ENCODE measurements at places on chromosomes 7 and 10.

- no peak for DNase-seq
Observed at GRCh38 chr10:3362394-3362793, 189.8 kb upstream of the PITRM1 start.

DNA sequence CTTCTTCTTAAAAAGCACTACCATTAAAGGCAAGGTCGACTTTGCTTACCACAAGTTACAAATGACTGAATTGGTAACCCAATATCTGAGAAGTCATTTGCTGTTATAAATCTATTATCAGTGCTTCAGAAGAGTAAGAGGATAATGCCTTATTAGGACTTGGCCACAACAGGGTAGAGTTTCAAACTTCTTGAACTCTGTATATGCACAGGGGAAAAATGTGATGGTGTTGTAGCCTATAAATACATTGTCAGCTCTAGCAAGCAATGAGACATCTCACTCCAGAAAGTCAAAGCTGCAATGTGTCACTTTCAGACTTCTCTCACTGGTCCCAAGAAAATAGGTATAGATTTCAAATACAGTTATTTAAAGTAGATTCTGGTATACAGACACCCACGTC, 9.3 kb downstream of the TFEC start:
- no peak for DNase-seq

DNA sequence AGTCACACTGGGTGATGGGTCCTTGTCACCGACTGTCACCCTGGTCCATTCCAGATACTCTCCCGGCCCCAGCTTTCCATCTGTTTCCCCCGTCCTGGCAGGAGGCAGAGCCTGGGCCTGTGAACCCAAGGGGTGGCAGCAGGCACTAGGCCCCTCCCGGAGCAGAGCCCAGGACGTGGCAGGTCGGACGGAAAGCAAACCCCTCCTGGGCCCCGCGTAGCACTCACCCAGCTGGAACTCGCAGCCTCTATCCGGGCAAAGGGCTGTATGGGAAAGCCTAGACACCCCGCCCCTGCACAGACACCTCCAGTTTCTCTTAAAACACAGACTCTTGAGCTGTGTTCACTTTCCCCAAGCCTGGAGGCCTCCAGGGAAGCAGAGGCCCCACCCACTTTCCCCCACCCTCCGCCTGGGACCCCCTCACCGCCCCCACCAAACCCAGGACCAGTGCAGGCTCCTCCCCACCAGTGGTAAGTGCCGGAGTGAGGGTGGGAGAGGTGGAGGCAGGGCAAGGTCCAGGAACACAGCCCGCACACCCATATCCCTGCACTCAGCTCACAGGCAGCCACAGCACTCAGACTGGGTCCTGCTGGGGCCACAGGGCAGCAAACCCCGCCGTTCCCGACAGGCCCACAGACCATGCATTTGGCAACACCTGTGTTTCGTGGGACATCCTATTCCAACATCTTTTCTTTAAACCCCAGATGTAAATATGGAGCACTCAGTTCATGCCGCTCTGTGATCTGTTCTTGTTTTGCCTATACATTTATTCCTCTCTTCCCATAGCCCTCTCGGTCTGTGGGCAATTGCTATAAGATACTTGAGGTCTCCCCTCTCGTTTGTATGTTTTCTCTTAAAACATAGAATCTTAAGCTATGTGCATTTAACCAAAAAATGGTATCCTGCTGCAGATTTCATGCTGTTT, 98.2 kb upstream of the PDGFA start:
- DNase-seq = no peak

DNA sequence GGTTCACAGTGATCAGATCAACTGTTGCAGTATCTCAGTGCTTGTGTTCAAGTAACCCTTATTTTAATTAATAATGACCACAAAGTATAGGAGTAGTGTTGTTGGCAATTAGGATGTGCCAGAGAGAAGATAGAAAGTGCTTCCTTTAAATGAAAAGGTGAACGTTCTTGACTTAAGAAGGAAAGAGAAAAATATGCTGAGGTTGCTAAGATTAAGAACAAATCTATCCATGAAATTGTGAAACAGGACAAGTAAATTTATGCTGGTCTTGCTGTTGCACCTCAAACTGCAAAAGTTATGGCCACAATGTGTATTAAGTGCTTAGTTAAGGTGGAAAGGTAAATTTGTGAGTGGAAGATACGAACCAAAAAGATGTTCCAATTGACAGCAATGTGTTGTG, 139.5 kb downstream of the SDK1 start:
- no peak for DNase-seq

- no peak for DNase-seq
Observed at GRCh38 chr10:31368724-31369123, 49.7 kb downstream of the ZEB1 start.

- no peak for DNase-seq
Observed at GRCh38 chr7:94417901-94418300, 23.2 kb downstream of the COL1A2 start.

All from GM10248 (cell line).